ENCODE measurements at places on chromosomes 5 and 9.

GRCh38 chr5:178466342-178466741 lies 123.9 kb downstream of the COL23A1 start:
- DNase-seq: no peak

DNA sequence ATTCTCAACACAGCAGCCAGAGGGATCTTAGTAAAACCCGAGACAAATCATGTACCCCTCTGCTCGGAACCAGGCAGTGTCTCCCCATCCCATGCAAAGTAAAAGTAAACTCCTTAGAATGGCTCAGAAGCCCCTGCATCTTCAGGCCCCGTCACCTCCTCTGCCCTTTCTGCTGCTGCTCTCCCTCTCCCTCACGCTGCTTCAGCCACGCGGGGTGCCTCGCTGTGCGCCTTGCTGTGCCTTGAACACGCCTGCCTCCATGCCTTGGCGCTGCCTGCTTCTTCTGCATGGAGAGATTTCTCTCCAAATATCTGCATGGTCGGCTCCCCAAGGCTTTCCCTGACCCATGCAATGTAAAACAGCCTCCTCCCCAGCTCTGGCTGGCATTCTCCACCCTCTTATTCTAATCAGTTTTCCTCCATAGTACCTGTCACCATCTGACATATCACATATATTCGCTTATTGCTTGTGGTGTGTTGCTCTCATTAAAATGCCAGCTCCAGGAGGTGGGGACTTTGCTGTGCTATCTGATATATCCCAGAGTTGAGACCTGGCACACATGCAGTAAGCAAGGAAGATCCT lies 8.0 kb downstream of the GPRIN1 start:
- no peak for DNase-seq

DNA sequence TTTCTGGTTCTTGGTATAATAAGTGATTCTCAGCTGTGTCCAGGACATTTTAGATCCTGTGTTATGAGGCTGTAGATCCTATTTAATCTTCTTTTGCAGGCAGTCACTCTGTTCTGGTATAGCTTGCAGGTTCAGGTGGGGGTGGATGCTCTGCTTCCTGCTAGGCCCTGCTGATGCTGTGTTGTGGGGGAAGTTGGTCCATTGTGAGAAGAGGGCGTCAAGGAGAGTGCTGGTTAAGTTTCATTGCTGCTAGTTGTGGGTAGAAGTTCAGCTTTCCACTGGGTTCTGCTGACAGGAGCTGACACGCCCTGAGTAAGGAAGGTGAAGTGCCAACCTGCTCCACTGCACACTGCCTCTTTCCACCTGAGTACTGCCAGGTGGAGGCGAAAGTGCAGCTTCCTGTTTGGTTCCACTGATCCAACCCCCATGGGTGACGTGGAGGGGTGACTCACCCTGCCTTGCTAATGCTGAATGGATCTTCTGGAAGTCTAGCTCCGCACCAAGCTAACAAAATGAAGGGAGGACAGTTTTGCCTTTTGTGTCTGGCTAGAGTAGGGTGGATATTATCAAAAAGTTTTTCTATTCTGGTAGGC lies 16.3 kb downstream of the NMRK1 start:
- peak; percentile 83 for DNase-seq

GRCh38 chr5:158485604-158486081 lies 614.1 kb downstream of the EBF1 start:
- no peak for DNase-seq

GRCh38 chr9:122360891-122361290 lies 9.9 kb upstream of the PTGS1 start:
- DNase-seq: no peak

GRCh38 chr5:143678148-143678905 lies 133.6 kb upstream of the HMHB1 start:
- DNase-seq: no peak

- peak; percentile 5 for DNase-seq
Observed at GRCh38 chr9:89470224-89470839, 27.6 kb downstream of the SEMA4D start.

GRCh38 chr5:152592416-152592815 lies 187.3 kb upstream of the NMUR2 start:
- no peak for DNase-seq

- DNase-seq: no peak
Observed at GRCh38 chr5:67154556-67155206, 41.9 kb downstream of the CD180 start.

GRCh38 chr5:179276838-179277395 lies 68.3 kb downstream of the ADAMTS2 start:
- no peak for DNase-seq

DNA sequence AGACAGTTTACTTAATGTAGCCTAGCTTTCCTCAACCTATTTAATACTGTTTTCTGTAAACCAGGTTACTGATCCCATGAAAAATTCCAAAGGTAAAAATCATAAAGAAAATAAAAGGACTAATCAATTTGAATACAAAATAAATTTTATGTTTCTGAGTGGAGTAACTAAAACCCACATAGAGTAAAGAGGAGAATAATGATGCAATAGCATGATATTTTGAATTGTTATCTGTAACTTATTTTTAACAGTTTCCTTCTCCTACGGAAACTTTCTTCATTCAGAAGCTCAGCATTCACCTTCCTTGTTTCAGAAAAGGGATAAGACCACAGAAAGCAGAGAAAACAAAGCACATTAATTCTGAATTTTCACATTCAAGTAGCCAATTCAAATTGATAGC lies 320.6 kb upstream of the NUDT12 start:
- DNase-seq: no peak

DNA sequence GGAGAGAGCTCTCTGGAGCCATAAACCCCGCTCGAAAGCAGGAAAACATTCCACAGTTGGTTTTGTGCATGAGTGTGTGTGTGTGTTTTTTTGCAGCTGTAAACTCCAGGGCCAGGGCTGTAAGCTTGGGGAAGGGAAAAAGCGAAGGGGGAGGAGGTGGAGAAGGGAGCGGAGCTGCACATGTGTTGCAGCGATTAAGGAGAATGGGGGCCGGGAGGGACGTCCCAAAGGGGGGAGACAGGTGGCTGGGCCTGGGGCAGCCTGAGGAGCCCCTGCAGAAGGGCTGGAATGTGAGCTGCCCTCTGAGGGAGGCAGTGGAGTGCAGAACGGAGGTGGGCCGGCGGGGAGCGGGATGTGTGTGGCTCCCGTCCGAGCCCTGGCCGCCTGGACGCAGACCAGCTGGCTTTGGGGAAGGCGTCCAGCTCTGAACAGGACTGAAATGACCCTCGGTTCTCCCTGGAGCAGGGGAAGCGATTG lies 2.7 kb upstream of the MYMK start:
- DNase-seq: no peak

DNA sequence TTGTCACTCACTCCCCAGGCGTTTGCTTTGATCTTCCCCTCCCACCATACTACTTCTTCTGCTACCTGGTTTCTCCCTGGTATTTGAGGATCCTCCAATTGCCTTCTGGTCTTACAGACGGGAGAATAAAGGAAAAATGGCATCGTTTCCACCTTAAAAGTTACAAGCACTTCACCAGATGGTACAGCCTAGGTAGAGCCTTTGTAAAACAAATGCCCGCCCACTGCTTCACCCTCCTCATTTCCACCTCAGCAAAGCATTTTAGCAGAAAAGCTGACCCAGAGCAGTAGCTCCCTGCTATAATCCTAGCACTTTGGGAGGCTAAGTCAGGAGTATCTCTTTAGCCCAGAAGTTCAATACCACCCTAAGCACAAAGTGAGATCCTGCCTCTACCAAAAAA lies 5.1 kb upstream of the ANXA2R start:
- no peak for DNase-seq

GRCh38 chr9:91062281-91062680 lies 260.7 kb downstream of the SYK start:
- DNase-seq: no peak

- DNase-seq: no peak
Observed at GRCh38 chr5:125073090-125073489, 326.7 kb upstream of the ZNF608 start.

GRCh38 chr5:168356592-168356991 lies 65.1 kb downstream of the WWC1 start:
- no peak for DNase-seq

- no peak for DNase-seq
Observed at GRCh38 chr9:125844611-125845010, 97.4 kb downstream of the PBX3 start.

DNA sequence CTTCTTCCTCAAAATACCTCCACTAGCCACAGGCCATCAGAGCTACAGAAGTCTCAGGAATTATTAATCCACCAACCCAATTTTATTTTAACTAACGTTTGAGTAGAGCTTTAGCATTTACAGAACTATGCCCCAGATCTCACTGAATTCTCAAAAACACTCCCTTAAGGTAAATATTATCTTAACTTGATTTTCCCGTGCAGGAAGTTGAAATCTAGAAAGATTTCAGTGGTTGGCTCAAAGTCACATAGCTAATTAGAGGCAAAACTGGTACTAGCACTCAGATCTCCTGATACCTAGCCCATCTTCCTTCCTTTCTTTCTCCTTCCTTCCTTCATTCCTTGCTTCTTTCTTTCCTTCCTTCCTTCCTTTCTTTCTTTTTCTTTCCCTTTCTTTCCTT lies 298.3 kb downstream of the ENC1 start:
- no peak for DNase-seq

DNA sequence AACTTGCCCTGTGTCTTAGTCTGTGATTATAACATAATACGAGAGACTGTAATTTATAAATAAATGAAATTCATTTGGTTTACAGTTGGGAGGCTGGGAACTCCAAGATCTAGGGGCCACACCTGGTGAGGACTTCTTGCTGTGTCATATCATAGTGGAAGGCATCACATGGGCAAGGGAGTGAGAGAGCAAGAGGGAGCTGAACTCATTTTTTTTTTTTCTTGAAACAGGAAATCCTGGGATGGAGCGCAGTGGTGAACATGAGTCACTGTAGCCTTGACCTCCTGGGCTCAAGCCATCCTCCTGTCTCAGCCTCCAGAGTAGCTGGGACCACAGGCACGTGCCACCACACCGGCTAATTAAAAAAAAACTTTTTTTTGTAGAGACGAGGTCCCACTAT lies 7.2 kb downstream of the MLANA start:
- no peak for DNase-seq

- DNase-seq: no peak
Observed at GRCh38 chr5:144547098-144547499, 376.4 kb downstream of the KCTD16 start.

DNA sequence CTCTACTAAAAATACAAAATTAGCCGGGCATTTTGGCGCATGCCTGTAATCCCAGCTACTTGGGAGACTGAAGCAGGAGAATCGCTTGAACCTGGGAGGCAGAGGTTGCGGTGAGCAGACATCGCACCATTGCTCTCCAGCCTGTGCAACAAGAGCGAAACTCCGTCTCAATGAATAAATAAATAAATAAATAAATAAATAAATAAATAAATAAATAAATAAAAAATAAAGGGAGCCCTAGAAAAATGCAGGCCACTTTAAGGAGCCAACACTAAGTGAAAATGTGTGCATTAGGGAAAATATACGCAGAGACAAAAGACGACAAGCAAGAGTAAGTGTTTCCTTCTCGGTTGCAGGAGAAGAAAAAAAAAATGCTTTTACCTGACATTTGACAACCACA lies 132.6 kb upstream of the CDH10 start:
- no peak for DNase-seq

DNA sequence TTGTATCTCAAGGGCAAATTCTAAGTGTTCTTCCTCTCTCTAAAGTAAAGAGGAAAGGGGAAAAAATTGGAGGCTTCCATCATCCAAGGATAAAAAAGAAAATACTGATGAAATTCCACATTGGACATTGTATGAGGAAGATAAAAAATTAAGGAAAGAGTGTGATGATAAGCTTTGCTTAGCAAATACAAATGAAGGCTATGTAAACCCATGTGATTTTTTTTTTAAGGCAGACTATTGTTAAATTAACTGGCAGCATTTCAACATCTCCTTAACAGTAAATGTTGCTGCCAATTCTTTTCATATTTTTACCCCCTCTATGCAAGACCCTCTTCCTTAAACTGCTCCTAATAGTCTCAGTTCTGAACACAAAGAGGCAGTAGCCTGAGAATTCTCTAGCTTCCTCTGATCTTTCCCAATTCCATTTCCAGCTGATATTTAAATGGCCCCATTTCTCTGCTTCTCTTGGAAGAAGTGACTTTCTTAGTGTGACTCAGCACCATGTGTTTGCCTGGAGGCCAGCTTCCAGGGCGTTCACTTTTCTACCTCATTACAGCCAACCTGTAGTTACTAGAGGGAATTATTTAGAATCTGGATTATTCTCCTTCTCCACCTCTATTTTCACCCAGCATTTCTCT lies 159.7 kb downstream of the TLE1 start:
- no peak for DNase-seq

DNA sequence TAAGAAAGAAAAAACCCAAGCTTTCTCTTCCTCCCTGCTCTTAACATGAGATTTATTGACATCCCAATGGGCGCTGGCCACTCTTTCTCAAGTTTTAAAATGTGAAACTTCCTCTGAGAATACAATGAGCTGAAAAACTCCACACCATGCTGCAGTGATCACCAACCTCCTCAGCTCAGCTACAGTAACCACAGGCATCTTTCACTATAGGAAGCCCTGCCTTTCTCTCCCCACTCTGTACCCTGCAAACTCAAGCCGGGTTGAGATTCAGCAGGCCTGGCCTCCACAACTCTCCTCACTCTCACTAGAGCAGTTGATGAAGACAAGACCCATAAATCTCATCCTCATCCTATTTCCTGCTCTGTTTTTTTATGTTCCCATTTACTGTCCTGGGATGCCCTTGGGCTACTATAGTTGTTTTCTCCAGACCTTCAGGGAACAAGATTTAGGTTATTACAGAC lies 48.3 kb downstream of the SH3TC2 start:
- no peak for DNase-seq

DNA sequence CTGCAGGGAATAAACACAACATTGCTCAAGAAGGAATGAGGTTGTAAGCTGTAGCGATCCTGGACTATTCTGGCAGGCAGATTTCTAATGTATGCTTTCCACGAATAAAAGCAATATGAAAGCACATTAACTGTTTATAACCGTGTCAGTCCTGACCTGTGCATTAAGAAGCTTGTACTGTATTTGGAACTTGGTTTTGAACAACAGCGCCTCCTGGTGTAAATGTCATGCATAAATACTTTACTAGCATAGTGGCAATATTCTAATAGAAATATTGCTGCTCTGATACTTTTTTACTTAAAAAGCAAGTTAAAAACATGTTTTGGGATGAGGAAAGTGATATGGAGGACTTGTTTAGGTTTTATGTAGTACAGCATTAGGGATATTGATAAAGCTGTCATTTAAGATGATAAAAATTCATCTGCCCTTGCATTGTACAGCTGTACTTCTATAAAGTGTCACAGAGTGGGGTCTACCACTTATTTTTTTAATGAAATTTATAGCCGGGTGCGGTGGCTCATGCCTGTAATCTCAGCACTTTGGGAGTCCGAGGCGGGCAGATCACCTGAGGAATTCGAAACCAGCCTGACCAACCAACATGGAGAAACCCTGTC lies 70.7 kb upstream of the GNE start:
- DNase-seq: peak; percentile 61

GRCh38 chr5:84091127-84091799 lies 293.4 kb downstream of the EDIL3 start:
- DNase-seq: no peak

All from CD4-positive, alpha-beta T cell treated with Interleukin-17A for 4 hours (primary cell).